ENCODE measurements at places on chromosomes 7 and 10.

DNA sequence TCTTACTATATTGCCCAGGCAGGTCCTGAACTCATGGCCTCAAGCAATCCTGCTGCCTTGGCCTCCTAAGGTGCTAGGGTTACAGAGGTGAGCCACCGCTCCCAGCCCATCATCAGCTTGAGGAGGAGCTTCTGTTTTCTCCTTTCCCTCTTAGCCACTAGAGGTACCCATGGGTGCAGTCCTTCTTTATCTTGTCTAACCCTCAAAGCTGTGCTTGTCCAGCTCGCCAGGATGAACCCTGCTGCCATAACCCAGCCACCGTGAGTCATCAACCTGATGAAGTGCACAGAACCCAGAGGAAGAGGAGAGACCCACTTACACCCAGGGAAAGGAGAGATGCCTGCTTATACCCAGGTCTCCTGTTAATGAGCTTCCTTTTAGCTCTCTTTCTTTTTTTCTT lies 133.4 kb downstream of the CUL2 start:
- no peak for DNase-seq

DNA sequence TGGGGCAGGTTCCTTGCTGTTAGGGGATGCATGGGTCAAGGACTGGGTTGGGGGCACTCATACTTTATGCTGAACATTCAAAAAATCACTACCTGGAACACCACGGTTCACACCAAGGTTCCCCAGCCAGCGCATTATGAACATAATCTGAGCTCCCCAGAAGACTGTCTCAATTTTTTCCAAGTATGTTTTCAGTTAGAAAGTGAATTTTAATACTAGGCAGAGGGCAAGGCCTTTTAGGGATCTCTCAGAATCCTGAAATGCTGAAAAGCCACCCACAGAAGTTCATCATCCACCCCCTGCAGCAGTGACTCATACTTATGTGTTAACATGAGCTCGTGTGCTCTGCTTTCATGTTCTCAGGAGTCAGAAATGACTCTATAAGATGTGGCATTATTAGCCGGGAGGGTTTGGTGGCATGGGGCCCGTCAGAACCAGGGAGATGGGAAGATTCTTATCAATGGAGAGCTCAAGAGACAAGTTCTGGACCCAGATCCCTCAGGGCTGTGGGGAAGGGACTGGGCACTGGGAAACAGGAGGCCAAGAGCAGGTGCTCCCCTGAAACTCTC lies 185.2 kb upstream of the ITGB1 start:
- DNase-seq: peak; percentile 88

DNA sequence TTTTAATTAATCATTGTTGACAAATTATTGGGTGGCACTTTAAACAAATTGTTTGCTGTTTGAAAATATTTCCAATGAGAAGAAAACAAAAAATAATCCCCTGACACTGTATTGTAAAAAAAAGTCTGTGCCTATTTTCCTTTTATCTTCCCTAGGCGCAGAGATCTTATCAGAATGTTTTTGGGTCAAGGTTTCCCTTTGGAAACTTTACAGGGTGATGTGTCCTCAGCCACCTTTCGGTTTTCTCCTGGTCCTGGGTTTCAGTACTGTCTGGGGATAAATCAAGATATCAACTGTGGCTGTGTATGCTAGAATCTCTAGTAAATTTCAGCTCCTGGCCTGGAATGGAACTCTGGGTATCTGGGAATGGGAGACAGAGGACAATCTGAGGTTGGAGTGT lies 1.4 kb downstream of the ZNF107 start:
- no peak for DNase-seq

GRCh38 chr10:50740293-50740648 lies 535 bp downstream of the ASAH2B start:
- peak; percentile 68 for DNase-seq

DNA sequence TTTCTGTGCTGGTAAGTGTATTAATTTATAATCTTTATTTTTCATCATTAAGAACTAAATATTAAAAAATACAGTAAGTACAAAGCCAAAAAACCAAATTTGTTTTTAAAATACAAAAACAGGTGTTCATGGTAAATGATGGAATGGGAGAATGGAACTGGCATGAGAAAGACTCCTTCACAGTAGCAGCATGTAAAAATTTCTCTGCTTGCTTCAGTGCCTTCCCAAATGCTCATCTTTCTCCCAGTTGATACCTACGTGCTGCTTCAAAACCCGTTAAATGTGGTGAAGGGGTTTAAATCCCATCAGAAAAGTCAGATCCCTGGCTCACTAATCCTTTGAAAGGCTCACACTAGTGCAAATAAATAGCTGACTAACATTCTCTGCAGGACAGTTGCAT lies 4.2 kb downstream of the RNF133 start:
- DNase-seq: no peak

GRCh38 chr7:130349911-130350782 lies 5.5 kb downstream of the CPA5 start:
- no peak for DNase-seq

DNA sequence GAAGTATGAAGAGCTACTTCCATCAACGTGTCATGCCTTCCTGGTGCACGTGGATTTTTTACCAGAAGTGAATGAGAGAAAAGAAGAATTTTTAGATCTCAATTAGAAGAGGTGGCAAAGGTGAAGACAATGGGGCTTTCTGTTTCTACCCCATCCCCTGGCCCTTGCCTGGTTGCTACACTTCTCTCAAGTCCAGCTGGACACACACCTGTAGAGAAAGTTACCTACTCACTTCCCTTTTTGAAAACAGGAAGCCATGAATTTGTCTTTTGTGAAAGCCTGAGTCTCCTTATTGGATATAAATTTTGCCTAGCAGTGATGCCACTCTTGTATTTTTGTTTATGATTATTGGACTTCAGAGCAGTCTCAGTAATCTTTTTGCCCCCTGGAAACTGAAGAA lies 142.9 kb upstream of the AKR1E2 start:
- no peak for DNase-seq

GRCh38 chr10:61211468-61211867 lies 241.7 kb downstream of the TMEM26 start:
- no peak for DNase-seq

DNA sequence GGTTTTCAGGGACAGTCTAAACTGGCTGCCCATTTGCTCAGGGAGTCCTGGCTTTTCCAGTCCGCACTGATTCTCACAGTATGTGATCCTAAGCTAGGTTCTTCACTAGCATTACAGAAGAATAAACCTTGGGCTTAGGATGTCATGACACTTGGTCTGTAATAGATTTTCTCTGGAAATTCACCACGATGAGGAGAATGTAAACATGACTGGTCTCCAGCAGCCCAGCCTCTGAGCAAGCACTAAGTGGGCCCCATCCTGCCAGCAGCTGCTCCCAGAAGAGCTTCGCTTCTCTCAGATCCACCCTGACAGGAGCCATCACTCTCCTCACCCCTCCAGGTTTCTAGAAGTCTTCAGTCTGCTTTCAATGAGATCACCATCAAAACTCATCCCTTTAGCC lies 103.7 kb upstream of the ZPBP start:
- DNase-seq: no peak

GRCh38 chr10:86755454-86755739 lies 1.0 kb upstream of the BMPR1A start:
- DNase-seq: no peak

DNA sequence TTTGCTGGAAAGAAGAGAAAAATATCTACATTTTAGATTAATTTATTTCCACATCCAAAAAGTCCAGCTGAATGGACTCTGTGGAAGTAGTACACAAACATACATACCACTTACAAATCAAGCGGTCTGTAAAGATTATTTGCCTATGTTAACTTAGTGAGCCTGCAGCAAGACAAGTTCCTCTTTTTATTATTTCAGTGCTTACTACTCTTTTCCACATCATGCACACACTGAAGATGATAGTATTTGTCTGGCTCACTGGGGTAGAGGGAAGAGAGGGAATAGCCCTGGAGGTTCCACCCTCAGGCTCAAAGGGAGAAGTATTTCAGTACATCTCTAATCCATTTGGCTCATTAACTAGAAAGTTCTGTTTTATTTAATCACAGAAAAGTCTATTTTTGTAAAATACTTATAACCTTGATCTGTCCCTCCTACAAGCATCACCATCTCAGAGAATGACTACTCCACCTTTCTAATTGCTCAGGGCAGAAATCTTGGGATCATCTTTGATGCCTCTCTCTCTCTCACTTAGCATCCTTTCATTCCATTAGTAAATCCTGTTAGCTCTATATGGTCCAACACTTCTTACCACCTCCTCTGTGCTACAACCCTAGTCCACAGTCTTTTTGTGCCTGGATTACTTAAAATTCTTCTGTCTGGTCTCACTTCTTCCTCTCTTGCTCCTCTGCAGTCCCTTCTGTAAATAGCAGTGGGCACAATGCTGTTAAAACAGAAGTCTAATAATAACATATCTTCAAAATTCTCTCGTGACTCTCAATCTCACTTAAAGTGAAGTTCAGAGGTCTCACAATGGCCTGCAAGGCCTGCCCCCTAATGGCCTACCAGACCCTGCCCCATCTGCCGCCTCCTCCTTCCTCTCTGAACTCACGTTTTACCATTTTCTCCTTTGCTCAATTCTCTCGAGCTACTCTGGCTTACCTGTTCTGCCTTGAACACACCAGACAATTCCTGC lies 64.3 kb upstream of the CCDC6 start:
- no peak for DNase-seq

DNA sequence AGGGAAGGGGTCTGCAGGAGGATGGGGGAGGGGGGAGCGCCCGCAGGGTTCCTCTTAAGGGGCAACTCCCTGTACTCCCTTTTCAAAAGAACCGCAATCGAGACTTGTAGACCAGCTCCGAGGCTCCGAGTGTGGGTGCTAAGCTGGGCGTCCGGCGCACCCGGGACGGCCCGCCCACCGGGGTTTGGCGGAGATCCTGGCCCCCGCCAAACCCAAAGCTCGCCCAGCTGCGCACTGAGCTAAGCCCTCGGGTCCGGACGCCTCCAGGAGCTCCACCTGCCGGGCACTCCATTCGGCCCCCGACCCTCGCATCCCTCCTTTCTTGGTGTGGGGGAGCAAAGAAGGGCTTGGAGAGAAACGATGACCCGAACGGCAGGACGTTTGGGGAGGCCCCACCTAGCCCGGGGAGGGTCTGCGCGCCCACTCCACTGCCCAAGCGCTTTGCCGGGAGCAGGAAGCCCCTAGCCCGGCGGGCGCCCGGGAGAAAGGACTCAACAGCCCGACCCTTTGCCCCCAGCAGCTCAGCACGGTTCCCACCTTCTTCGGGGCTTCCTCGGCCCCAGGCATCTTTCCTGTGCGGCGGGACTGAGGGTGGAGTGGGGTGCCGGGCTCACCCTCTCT lies 651 bp downstream of the AFAP1L2 start:
- no peak for DNase-seq

DNA sequence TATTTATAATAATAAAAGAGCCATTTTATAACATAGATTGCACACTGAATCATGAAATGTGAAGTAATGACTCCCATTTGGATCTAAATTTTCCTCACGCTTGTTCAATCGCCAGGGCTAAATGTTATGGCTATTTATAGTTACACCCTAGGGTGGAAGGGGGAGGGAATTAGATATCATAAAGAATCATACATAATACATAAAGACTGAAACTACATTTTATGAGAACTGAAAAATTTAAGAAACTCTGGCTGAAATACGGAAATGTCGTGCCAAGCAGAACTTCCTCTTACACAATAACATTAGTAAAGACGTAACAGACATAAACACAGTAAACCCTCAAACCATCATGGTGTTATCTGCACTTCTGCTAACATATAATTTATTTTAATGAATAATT lies 327.5 kb upstream of the PHF14 start:
- no peak for DNase-seq

DNA sequence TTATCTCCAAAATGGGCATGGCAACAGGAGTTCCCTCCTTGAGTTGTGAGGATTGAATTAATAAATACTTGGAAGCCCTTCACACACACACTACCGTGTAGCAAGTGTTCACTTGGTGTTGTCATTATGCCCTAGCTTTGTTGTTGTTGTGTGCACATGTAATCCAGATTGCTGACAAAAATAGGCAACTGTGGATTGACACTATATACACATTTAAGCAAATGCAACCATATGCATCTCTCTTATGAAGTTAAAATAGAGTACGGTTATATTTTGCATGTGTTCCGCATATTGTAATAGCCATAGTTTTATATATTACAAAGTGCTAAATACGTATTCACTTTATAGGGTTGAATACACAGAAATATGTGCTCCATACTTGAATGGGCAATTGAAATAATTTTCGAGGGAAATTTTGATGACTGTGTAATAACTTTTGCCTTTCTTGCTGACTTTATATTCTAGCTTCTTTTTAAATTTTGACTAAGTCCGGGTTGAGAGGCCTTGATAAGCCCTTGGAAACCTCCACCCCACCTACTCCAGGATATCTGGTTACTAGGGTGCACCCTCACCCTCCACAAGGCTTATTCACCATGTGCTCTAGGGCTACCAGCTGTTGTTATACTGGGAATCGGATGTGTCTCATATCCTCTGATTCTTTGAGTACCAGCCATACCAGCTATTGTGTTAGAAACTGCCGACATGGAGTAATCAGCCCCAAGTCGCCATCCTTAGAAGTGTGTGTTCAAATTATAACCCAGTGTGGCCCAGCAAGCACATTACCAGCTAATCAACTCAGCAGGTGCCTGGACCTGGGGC lies 265.0 kb downstream of the CAMK1D start:
- DNase-seq: no peak

- DNase-seq: no peak
Measured at GRCh38 chr10:122765412-122765811, 65.8 kb upstream of the C10orf120 start.

GRCh38 chr7:47314248-47314647 lies 267.7 kb downstream of the TNS3 start:
- DNase-seq: peak; percentile 10

DNA sequence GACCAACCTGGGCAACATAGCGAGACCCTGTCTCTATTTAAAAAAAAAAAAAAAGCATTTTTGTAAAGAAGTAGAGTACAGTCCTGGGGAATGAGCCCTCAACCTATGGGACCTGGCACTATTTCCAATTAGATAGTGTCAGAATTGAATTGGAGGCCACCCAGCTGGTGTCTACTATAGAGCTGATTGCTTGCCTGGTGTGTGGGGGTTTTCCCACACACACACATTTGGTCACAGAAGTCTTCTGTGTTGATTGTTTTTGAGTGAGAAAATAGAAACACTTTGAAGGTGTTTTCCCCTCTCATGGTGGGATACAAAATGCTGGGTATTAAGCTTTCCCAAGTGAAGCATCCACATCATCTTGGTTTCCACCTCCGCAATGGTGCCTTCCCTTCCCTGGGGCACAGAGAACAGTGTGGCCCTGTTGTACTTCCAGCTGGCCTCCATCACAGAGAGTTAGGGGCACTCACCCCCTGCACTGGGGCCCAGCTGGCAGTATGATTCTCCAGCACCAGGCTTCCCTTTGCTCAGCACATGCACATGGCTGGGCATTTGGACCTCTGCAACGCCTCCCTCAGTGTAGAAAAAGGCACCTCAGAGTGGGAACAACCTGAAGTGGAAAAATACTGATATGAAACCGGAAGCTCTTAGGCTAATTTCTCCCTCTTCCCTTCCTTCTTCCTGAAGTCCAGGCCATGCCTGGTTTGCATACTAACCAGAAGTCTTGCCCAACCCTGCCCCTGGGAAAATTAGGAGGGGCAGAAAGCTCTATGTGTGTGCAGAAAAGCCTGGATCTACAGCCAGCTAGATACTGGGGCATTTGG lies 10.7 kb upstream of the NFKB2 start:
- no peak for DNase-seq

- no peak for DNase-seq
Measured at GRCh38 chr7:1610678-1611302, 41.0 kb upstream of the PSMG3 start.

All from activated CD4-positive, alpha-beta T cell treated with anti-CD3 and anti-CD28 coated beads, Interleukin-10, Interleukin-2, amounts not matched to agents 100 ng/mL and 50 ng/mL, durations not matched to agents 16 hours and 8 hours (primary cell).